ENCODE measurements at places on chromosomes 13 and 19.
A peak's percentile ranks its signal among the peaks of the same experiment; 100 is the strongest.

- no peak for DNase-seq
These were observed 2.6 kb downstream of the P2RY11 start for GRCh38 chr19:10113964-10114650.

GRCh38 chr13:27018344-27018861 is 153.2 kb downstream of the USP12 start:
- no peak for DNase-seq

- no peak for DNase-seq
These were observed 1073.1 kb downstream of the SLITRK5 start for GRCh38 chr13:88744289-88744688.

DNA sequence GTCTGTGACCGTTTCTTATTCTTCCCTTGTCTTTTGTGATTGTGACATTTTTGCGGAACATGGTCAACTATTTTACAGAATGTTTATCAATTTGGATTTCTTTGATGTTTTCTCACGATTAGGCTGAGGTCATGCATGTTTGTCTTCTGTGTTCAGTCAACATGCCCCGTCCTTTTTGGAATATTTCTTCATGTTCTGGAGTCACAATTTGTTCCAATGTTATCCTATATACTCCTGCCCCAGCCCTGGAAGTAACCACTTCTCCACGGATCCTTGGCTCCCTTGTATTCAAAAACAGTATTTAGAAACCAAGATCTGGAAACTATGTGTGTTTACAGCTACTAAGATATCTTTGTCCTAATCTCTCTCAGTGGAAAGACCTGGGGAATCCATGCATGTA is 9.6 kb downstream of the CARD8 start:
- no peak for DNase-seq

- no peak for DNase-seq
These were observed 191.7 kb upstream of the SERP2 start for GRCh38 chr13:44181931-44182330.

- DNase-seq = no peak
These were observed 152.7 kb downstream of the URI1 start for GRCh38 chr19:30094756-30095140.

GRCh38 chr19:17090583-17090982 is 15.0 kb downstream of the MYO9B start:
- DNase-seq = no peak

- DNase-seq = no peak
These were observed 34.4 kb downstream of the AP1M1 start for GRCh38 chr19:16232127-16232526.

DNA sequence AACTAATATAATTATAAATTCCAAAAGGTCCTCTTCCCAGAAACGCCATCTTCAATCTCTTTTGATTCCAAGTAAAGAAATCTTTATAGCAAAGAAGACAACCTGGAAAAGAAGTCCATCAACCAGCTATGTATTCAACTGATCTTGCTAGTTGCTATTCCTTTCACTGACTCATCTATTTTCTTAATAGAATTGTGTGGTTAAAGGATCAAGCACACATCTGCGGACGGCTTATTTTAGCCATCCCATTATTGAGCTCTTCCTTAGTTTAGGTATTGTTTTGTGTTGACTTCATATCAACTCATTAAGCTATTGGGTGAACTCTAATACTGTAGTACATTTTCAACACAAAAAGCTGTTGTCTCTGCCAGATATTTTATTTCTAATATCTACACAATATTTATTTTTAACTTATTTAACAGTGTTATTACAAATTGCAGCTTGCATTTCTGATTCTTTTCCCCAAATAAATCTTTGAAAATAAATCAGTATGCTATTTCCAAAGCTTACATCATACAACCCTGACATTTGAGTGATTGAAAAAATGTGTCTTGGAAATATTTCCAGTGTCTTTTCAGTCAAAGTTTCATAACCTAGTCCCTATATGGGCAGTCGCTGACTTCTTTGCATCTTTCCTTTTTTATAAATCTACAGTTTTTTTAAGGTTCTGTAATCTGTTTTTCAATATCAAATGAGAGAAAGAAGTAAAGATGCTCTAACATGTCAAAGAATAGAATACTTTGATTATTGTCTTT is 158.8 kb upstream of the SPRY2 start:
- DNase-seq = no peak

DNA sequence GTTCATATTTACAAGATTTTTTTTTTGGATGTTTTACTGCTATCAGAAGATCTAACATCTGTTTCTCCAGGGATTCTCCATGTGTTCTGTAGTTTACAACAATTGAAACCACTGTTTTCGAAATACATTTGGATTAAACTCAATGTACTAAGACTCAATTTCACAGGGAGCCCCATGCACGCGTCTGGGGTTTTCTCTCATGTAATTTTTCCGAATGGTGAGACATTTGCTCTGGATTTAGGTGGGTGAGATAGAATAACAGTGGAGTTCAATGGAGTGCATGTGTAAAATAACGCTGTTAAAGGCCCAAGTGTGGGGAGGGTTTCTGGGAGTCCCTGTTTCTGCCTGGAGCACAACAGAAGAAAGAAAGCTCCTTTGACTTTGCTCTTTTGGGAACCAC is 330.3 kb downstream of the TSHZ3 start:
- no peak for DNase-seq

- no peak for DNase-seq
These were observed 11.0 kb downstream of the ZSCAN18 start for GRCh38 chr19:58086825-58087710.

DNA sequence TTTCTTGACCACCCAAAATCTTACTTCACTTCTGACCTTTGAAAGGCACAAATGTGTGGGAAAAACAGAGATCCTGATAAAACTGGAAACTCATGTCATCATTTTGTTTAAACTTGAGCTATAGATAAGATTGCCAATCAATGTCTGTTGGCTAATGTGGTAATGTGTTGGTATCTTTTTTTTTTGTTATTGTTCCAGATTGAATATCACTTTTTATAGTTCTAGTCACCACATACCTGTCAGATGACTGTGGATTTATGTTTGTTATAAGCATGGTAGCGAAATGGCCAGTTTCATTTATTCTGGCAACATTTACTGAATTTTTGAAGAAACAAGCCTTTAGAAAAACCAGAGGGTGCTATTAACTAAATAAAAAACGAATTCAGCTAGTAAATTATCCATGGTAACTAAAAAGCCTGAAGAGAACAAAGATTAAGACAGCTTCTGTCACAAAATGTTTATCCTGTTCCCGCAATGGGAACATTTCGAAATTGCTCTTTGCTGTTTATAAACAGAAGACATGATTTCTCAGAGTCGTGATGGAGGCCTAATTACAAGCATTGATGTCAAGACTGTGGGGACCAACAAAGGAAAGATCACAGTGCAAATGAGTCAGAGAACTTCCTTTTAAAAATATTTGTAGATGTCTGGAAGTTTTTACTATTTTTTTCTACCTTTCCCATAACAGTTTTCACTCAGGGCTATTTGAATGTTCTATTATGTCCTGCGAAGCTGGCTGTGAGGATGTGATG is 82.9 kb upstream of the POSTN start:
- DNase-seq = no peak

DNA sequence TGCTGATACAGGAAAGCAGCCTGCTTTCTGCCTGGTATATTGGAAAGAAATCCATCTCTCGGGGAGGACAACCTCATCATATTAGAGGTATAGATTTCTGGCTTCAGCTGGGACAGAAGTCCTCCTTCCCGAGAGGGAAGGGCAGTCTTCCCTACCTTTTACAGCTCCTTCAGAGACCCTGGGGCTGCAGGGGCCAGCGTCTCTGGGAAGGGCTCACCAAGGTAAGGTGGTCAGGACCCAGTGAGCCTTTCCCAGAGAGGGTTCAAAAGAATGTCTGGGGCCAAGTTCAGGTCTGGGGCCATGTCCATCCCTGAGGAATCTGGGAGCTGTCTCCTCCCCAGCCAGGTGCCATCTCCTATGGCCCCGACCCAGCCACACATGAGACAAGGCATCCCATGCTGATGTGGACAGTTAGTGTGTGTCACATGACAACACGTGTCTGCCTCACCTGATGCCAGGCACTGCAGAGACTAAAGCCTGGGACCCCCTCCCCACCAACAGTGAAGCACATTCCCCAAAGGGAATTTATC is 136.4 kb downstream of the URI1 start:
- DNase-seq = no peak

- DNase-seq = no peak
These were observed 64.1 kb downstream of the MRPL57 start for GRCh38 chr13:21240586-21240985.

DNA sequence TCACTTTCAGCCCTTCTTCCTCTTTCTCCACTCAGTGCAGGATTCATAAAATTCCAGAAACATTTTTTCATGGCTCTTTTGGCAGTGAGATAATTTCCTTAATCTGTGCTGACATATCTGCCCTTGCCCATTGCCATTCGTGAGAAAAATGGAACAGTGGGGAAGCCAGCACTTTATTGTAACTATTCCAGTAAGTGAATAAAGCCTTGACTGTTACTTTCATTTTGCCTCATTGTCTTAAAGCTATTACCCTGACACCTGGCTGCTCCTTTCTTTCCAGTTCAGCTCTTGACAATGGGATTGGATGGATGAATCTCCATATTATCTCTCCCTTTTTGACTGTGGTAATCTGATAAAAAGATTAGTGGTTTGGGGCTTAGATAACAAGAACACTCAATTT is 1068.1 kb upstream of the PCDH20 start:
- no peak for DNase-seq

DNA sequence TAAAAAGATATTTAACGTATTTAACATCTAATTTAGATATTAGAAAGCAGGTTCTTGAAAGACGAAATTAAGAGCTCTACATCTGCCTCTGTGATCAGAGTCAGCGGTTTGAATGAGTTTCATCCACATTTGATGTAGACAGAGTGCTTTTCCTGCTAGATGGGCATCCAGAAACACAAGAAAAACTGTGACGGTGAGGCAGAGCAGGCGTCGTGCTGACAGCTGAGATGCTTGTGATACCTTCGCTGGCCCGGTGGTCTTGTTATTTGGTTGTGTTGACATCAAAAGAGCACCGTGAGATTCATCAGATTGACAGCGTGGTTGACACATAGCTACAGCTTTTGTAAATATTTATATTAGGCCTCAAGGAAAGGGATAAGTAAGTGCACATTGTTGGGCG is 399.1 kb downstream of the GPC5 start:
- DNase-seq = no peak

- no peak for DNase-seq
These were observed 5.1 kb downstream of the IGFLR1 start for GRCh38 chr19:35736913-35737886.

- DNase-seq = no peak
These were observed 2.7 kb upstream of the HNRNPL start for GRCh38 chr19:38852231-38853044.

DNA sequence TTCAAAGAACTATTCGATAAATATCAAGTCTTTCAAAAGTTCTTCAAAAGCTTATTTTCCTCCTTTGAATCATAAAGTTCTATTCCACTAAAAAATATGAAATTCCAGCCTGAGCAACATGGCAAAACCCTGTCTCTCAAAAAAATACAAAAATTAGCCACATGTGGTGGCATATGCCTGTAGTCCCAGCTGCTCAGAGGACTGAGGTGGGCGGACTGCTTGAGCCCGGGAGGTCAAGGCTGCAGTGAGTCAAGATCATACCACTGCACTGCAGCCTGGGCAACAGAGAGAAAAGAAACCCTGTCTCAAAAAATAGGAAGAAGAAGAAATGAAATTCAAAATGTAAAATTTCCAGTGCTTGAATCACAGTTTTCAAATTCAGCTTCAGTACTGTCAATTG is 24.6 kb downstream of the CAB39L start:
- no peak for DNase-seq

- no peak for DNase-seq
These were observed 203.9 kb downstream of the SHISA2 start for GRCh38 chr13:25847635-25848626.

GRCh38 chr19:29524912-29525831 is 622 bp upstream of the VSTM2B start:
- DNase-seq = no peak

- no peak for DNase-seq
These were observed 123.6 kb upstream of the MAB21L1 start for GRCh38 chr13:35600137-35600536.

DNA sequence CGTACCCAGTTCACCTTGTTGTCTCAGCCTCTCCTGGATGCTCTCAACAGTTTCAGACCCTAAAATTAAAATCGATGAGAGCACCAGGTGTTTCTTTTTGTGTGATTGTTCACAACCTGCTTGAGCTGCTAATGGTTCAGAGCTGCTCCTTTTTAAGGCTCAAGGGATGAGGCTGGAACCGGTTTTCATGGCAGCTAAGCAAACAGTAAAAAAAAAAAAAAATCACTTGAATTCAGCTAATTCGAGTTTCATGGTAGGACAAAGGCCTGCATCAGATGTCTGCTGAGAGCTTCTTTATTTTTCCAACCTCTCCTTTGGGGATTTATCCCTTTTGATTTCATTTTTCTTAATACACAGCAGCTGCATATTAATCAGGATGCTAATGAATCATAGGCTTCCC is 6.5 kb downstream of the SYCE2 start:
- DNase-seq = peak; percentile 78

GRCh38 chr13:27007166-27007565 is 164.4 kb downstream of the USP12 start:
- peak; percentile 25 for DNase-seq

DNA sequence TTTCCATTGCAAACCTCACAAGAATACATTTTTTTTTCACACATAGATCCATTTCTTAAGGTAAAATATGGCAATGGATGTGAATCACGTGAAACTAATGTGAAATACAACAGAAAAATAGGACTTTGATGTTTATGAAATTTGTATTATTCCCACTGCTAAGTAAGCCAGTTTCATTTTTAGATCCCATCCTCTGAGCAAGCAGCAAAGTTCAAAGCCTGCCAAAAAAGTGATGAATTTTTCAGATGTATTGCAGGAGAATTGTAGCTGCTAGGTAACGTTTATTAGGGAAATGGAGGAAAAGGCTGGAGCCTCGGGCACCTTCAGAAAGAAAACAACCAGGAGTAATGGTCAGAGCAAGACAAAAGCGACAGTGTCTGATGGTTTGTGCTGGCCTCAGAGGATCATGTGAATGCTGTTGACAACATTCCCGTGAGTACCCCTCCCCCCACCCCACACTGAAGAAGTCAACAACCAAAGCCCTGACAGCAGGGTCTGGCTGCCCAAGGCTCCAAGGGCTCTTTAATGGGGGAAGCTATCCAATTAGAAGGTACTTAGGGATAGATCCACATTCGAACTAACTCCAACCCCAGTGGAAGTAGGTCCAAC is 95.5 kb downstream of the OXGR1 start:
- no peak for DNase-seq

DNA sequence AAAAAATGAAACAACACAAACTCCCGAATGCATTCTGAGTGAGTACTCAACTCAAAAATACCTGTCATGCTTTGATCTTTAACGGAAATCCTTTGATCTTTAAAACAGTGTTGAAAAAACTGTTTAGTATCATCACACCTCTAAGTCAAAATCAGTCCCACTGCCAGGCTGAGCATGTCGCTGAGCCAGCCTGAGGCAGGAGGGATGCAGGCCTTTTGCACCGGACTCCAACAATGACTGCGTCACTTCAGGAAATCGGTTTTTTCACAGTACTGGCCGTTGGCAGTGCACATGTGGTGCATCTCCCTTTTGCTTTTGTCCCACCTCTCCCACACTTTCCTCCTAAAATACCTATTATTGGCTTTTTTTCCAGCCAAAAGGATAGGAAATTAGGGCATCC is 78.2 kb downstream of the SHISA2 start:
- DNase-seq = no peak

All from NCI-H2081 treated with DMSO at 0.1 percent for 48 hours (cell line).